Naive B cell (primary cell): ENCODE measurements at places on chromosomes 2 and 18. TPM values are rescaled to one million over a fixed set of nuclear protein-coding genes. Genes with fewer than 3 reads are reported as not detected.

SLC19A3 gene
- polyA plus RNA-seq: not detected

CPO gene
- polyA plus RNA-seq: not detected

LIMS3 gene
- 0.74 TPM for polyA plus RNA-seq

ZSWIM2 gene
- not detected for polyA plus RNA-seq

GALNT5 gene
- not detected for polyA plus RNA-seq

NAT8 gene
- not detected for polyA plus RNA-seq

UGT1A6 gene
- not detected for polyA plus RNA-seq

CHRNG gene
- not detected for polyA plus RNA-seq

CASP10 gene
- polyA plus RNA-seq: 3.2 TPM

SCYGR6 gene
- polyA plus RNA-seq: not detected
